IPS DF 6.9 (cell line): ENCODE measurements at places on chromosomes 6 and 20.
A peak's percentile ranks its signal among the peaks of the same experiment; 100 is the strongest.

- H3K4me3 ChIP-seq = no peak overlapping the region
- DNase-seq = no peak
- H3K36me3 ChIP-seq = no peaks in the 10 kb centered on the region
Measured at GRCh38 chr20:18851629-18852028, 38.0 kb downstream of the SCP2D1 start.

GRCh38 chr6:16471222-16471909 is 233.0 kb downstream of the GMPR start:
- DNase-seq = no peak
- peaks cover 2% of the 10 kb centered on the region; the same call in 1 of the 2 replicates for H3K4me1 ChIP-seq
- no peak overlapping the region for H3K27ac ChIP-seq
- H3K27me3 ChIP-seq = no peaks in the 10 kb centered on the region

DNA sequence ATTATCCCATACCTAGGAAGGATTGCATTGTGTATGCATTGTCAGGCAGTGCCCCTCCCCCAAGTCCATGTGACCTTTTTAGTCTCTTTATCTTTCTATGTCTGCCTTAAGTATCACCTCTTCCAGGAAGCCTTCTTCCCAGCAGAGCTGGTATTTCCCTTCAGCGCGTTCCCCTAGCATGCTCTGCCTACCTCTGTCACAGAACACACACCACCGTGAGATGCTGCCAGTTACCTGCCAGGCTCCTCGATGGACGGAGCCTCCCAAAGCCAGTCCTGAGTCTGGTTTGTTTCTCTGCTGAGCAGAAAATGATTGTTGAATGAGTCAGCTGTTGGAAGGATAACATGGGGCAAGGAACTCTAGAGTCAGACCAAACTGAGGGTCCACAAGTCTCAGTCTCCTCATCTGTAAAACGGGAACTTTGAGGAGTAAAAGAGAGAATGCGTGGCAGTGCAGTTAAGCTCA is 11.3 kb upstream of the ZNF335 start:
- H3K36me3 ChIP-seq = no peaks in the 10 kb centered on the region
- no peaks in the 10 kb centered on the region; the same call in 1 of the 2 replicates for H3K4me1 ChIP-seq
- no peak overlapping the region for H3K27ac ChIP-seq
- no peak overlapping the region for H3K4me3 ChIP-seq
- DNase-seq = no peak
- no peaks in the 10 kb centered on the region for H3K27me3 ChIP-seq

GRCh38 chr20:52744441-52744840 is 227.7 kb upstream of the TSHZ2 start:
- H3K4me1 ChIP-seq = no peaks in the 10 kb centered on the region
- H3K27me3 ChIP-seq = no peaks in the 10 kb centered on the region
- no peak overlapping the region for H3K4me3 ChIP-seq
- no peak for DNase-seq
- H3K27ac ChIP-seq = no peak overlapping the region
- H3K36me3 ChIP-seq = no peaks in the 10 kb centered on the region

DNA sequence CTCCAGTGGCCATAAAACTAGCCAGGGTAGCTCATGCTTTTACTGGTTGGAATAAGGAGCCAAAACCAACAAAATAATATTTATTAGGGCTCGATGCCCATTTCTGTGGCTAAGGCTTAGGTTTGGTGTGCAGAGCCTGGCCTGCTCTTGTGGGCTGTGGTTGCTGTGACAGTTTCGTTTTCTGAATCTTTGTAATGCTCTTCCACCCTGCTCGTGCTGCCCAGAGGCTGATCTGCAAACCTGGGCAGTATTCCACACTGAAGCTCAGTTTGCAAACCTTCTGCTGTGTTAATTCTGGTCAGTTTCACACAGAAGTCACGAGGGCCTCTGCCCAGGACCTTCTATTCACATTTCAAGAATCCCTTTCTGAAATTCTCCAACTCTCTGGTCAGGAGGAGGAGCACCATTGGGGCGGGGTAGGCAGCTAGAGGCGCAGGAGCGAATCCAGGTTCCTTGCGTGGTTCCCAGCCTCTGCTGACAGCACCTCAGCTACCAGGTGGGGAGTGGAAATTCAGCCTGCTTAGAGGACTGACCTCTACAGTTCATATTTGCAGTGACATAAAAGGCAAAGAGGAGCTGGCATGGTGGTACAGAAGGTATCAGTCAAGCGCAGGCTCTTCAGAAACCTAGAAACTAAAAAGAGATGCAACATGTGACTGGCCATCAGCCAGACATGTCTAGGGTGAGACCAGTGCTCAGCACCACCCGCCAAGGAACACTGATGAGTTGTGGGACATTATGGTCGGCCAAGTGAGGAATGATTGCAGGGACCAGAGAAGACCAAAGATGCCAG is 14.3 kb upstream of the C20orf144 start:
- H3K4me3 ChIP-seq = no peak overlapping the region
- H3K27ac ChIP-seq = no peak overlapping the region
- H3K36me3 ChIP-seq = peaks cover 9% of the 10 kb centered on the region
- H3K4me1 ChIP-seq = no peaks in the 10 kb centered on the region

GRCh38 chr20:50484271-50484976 is 25.8 kb upstream of the PTPN1 start:
- no peaks in the 10 kb centered on the region for H3K4me1 ChIP-seq
- H3K27me3 ChIP-seq = no peaks in the 10 kb centered on the region; the same call in 1 of the 2 replicates
- no peak overlapping the region for H3K4me3 ChIP-seq

DNA sequence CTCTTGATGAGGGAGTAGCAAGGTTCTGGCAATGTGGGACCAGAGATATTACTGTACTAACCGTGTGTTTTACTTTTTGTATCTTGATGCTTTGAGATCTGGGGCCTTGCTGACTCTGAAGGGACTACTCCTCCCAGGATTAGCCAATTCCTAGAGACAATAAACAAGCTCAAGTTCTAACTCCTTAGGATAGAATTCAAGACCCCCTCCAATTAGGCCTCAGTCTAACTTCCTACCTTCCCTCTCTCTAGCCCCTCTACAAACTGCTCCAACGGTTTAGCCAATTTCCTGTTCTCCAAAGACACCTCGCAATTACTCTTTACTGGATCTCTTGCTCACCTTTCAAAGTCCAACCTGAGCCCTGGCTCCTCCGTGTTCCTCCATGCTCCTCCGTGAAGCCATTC is 158.7 kb upstream of the JARID2 start:
- no peaks in the 10 kb centered on the region for H3K36me3 ChIP-seq
- no peak overlapping the region for H3K4me3 ChIP-seq
- no peaks in the 10 kb centered on the region; the same call in 1 of the 2 replicates for H3K27me3 ChIP-seq
- H3K27ac ChIP-seq = no peak overlapping the region
- DNase-seq = no peak

DNA sequence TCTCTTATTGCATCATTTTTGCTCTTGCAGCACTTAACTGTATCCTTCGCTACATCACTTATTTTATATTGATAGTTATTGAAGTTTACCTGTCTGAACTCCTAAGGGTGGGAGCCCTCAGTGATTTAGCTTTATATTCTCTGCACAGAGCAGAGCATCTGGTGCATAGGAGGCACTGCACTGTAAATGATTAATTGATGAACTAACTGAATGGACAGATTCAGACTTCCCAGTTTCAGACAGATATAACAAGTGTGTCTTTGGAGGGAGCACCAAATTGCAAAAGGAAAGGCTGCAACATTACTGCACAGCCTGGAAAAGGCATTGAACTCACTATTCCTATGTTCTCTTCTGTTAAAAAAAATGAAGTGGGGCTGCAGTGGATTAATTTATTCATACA is 160.3 kb downstream of the EDN1 start:
- no peaks in the 10 kb centered on the region for H3K36me3 ChIP-seq
- no peak overlapping the region for H3K4me3 ChIP-seq
- DNase-seq = no peak
- H3K27ac ChIP-seq = no peak overlapping the region
- no peaks in the 10 kb centered on the region for H3K27me3 ChIP-seq

- no peak overlapping the region for H3K4me3 ChIP-seq
- no peak overlapping the region for H3K27ac ChIP-seq
- DNase-seq = no peak
- no peaks in the 10 kb centered on the region for H3K27me3 ChIP-seq
- no peaks in the 10 kb centered on the region for H3K4me1 ChIP-seq
- H3K36me3 ChIP-seq = no peaks in the 10 kb centered on the region
Measured at GRCh38 chr6:1781817-1782184, 172.1 kb downstream of the FOXC1 start.

DNA sequence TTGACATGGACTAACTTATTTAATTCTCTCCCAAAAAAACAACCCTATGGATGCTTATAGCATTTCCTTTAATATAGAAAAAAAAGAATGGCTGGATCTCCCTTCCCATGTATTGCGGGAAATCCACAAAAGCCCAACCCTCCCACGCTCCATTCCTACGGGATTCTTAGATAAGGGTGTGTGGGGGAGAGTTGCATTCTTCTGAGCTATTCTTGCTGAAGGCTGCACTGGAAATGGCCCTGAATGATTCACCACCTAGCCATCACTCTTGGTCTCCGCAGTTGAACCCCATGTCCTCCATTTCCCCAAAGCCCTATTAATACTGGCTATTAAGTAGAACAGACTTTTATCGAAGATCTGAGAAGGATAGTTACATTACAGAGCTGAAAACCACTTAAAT is 41.9 kb upstream of the ADGRF5 start:
- H3K27me3 ChIP-seq = no peaks in the 10 kb centered on the region
- DNase-seq = no peak
- no peak overlapping the region for H3K27ac ChIP-seq

GRCh38 chr6:136791296-136792094 is 782 bp downstream of the MAP3K5 start:
- no peaks in the 10 kb centered on the region for H3K36me3 ChIP-seq
- H3K27ac ChIP-seq = no peak overlapping the region
- peaks cover 2% of the 10 kb centered on the region; the same call in 1 of the 2 replicates for H3K4me1 ChIP-seq
- H3K27me3 ChIP-seq = peaks cover 9% of the 10 kb centered on the region
- peak overlapping the region; percentile 44; the same call in 1 of the 2 replicates for H3K4me3 ChIP-seq
- no peak for DNase-seq

GRCh38 chr6:121222656-121223055 is 111.6 kb downstream of the TBC1D32 start:
- no peaks in the 10 kb centered on the region for H3K4me1 ChIP-seq
- H3K4me3 ChIP-seq = no peak overlapping the region
- H3K36me3 ChIP-seq = no peaks in the 10 kb centered on the region

DNA sequence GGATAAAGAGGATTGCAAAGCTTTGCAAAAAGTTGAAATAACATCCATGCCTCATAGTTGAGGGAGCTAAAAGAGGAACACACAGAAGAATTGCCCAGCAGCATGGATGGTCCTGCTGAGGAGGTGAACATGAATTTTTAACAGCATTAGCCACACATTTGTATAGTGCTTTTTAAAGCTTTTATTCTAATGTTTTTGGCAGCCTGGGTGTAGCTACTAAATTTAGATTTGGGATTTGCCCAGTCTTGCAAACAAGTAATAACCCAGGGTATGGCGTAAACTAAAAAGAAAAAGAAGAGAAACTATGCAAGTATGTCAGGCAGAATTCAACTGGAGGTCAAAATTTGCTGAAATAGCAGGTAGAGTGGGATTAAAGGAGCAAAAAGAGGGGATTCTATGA is 75.1 kb upstream of the PTPRK start:
- no peak overlapping the region for H3K27ac ChIP-seq
- H3K4me1 ChIP-seq = no peaks in the 10 kb centered on the region
- H3K36me3 ChIP-seq = no peaks in the 10 kb centered on the region
- no peaks in the 10 kb centered on the region for H3K27me3 ChIP-seq

GRCh38 chr20:36308986-36309385 is 2.8 kb downstream of the DLGAP4 start:
- peaks cover 8% of the 10 kb centered on the region; the same call in 1 of the 2 replicates for H3K27me3 ChIP-seq
- H3K27ac ChIP-seq = no peak overlapping the region
- no peaks in the 10 kb centered on the region; the same call in 1 of the 2 replicates for H3K4me1 ChIP-seq
- no peak for DNase-seq
- H3K4me3 ChIP-seq = no peak overlapping the region

DNA sequence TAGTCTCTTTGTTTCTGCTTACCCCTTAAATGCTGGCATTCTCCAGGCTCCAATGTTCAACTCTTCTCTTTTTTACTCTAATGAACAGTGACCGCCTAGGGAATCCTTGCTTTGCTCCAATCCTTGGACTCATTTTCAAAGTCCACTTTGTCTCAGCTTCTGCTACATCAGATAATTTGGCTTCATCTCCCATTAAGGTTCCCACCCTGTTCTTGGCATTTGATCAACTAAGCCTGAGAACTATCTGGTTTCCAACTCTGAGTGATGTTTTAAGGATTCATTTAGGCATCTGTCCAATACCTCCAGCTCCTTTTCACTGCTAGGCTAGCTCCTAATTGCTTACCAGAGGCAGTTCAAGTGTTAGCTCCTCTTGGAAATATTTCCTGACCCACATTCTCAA is 64.9 kb downstream of the ME1 start:
- H3K4me3 ChIP-seq = no peak overlapping the region
- no peak overlapping the region for H3K27ac ChIP-seq
- no peak for DNase-seq
- no peaks in the 10 kb centered on the region for H3K27me3 ChIP-seq

GRCh38 chr6:52517502-52518278 is 59.2 kb downstream of the TRAM2 start:
- peak; percentile 60 for DNase-seq
- no peaks in the 10 kb centered on the region for H3K36me3 ChIP-seq
- no peak overlapping the region for H3K4me3 ChIP-seq
- no peak overlapping the region for H3K27ac ChIP-seq
- H3K27me3 ChIP-seq = no peaks in the 10 kb centered on the region

- no peak overlapping the region for H3K27ac ChIP-seq
- no peaks in the 10 kb centered on the region for H3K36me3 ChIP-seq
- H3K4me1 ChIP-seq = no peaks in the 10 kb centered on the region
- no peak for DNase-seq
- no peak overlapping the region for H3K4me3 ChIP-seq
- no peaks in the 10 kb centered on the region for H3K27me3 ChIP-seq
Measured at GRCh38 chr20:61701802-61702201, 363.9 kb downstream of the TAF4 start.

- no peaks in the 10 kb centered on the region for H3K36me3 ChIP-seq
- no peak for DNase-seq
- no peak overlapping the region for H3K27ac ChIP-seq
- no peak overlapping the region for H3K4me3 ChIP-seq
- H3K27me3 ChIP-seq = no peaks in the 10 kb centered on the region
Measured at GRCh38 chr20:37335642-37336368, 10.1 kb upstream of the SRC start.

GRCh38 chr20:57287007-57287880 is 20.8 kb upstream of the BMP7 start:
- no peak overlapping the region for H3K4me3 ChIP-seq
- no peaks in the 10 kb centered on the region for H3K36me3 ChIP-seq
- 0 out of 2 replicates have a peak, but pooled peaks cover 1% of the 10 kb centered on the region for H3K4me1 ChIP-seq
- H3K27ac ChIP-seq = no peak overlapping the region
- no peak for DNase-seq

DNA sequence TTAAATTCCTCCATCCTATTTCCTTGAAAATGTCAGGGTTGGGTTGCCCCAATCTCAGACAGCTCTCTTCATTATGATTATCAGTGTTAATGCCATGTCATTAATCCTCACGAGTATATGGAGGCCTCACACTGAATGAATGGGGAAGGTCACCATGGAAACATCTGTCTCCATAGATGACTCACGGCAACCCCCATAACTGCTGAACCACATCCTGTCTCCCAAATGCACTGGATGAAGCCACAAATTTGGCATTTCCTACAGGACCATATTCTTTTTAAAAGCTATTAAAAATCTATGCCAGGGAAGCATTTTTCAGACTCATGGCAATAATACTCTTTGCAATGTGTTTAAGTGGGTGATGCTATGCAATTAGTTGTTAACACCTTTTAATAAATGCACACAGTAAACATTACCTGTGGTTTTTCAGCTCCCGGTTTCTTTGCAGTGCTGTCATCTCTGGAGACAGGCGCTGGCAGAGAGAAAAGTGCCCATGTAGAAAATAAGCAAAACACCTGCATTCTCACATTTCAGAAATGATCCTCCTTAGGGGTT is 80.1 kb upstream of the PTPRK start:
- H3K27me3 ChIP-seq = no peaks in the 10 kb centered on the region
- DNase-seq = no peak
- H3K27ac ChIP-seq = no peak overlapping the region
- H3K4me3 ChIP-seq = no peak overlapping the region
- H3K36me3 ChIP-seq = no peaks in the 10 kb centered on the region
- H3K4me1 ChIP-seq = peaks cover 2% of the 10 kb centered on the region; the same call in 1 of the 2 replicates
